ENCODE measurements at places on chromosomes 4 and X.

DNA sequence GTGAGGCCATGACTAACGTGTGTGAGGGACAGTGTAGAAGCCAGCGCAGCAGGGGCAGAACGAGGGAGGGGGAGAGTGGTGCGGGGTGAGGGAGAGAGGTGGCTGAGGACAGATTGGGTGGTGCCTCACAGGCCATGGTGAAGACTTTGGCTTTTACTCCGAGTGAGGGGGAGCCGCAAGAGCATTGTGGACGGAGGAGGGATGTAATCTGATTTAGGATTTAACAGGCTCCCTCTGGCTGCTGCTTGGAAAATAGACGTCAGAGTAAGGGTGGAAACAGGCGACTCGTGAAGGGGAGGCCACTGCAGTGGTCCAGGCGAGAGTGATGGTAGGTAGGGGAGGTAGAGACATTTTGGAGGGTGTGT is 13.0 kb downstream of the PPP1R3F start:
- DNase-seq, result peak; percentile 27
- H3K4me3 ChIP-seq, result no peak overlapping the region
- no peaks in the 10 kb centered on the region for H3K27me3 ChIP-seq

GRCh38 chrX:51395480-51395809 is 62.8 kb downstream of the NUDT10 start:
- no peaks in the 10 kb centered on the region for H3K36me3 ChIP-seq
- H3K4me3 ChIP-seq, result peak overlapping the region; percentile 46
- peak overlapping the region; percentile 16 for H3K27ac ChIP-seq
- no peak for DNase-seq
- H3K4me1 ChIP-seq, result no peaks in the 10 kb centered on the region

DNA sequence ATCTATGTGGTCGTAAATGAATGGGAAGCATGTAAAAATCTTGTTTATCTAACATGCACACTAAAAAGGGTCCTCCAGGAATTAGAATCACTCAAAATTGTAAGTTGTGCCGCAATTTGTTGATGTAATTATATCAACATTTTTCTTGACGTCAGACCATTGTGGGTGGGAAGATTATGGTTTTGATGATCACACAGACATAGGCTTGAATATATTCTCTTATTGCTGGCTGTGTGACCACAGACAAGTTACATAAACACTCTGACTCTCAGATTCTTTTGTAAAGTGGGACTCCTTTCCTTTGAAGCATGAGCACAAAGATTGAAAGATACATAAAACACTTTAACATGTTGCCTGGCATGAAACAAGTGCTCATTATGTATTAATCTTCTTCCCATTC is 51.5 kb downstream of the IL1RAPL1 start:
- no peak overlapping the region for H3K27ac ChIP-seq
- no peak overlapping the region for H3K4me3 ChIP-seq
- DNase-seq, result no peak
- H3K27me3 ChIP-seq, result no peaks in the 10 kb centered on the region

DNA sequence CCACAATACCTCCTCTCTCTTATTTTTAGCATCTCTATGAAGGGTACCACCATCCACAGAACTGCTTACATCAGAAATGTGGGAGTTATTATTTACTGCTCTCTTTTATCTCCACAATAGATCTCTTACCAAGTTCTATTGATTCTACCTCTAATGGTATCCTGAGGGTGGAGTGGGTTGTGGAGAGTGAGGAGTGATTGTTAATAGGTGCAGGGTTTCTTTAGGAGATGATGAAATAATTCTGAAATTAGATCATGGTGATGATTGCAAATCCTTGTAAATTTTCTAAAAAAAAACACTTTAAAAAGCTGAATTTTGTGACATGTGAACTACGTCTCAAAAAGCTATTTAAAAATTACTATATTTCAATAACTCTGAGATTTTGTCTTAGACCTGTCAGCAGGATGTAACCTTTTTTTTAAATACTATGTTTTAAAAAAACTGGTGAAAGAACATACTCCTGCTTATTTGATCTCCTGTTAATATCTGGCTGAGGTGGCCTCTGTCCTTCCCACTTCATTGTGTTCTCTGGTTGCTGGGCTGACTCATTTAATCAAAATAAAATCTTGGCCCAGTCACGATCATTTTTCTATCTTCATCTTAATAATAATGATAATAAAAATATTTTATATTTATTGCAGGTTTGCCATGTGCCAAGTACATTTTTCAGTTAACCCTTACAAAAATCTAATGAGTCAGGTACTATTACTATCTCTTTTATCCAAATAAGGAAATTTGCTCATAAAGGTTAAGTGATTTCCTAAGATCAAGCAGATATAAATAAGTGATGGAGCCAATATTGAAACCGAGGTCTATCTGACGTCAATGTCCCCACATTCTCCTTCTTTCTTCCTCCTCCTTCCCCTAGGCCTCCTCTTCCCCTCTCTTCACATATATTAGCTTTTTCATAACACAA is 73.5 kb downstream of the GLUD2 start:
- DNase-seq, result no peak
- no peak overlapping the region for H3K27ac ChIP-seq
- H3K4me1 ChIP-seq, result no peaks in the 10 kb centered on the region

All from ovary (tissue), 10 donors.